NB4 (cell line): ENCODE measurements at places on chromosomes 3 and 15.

DNA sequence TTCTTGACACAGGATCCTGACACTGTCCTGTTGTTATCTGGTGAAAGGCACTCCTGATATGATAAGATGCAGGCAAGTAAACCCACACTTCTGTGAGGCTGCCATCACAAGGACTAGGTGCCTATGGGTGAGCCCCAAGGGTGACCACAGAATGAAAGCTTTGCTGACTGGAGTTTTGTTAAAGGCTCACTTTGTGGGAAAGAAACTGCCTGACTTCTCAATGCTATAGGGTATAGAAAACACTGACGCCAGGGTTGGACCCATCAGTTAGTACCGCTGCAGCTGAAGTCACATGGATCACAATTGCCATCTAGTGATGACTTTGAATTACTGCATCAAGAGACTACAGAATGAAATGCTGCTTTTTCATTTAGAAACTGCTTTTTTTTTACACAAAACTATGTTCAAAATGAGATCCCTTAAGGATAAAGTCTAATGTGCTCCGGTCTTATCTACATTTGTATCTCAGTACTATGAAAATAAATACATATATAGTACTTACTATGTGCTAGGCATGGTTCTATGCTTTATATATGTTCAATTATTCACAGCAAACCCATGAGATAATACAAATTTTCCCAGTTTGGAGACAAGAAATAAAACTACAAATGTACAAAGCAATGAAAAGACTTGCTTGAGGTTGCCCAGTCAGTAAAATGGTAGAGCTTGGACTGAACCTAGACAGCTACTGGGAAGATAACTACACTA, 64.2 kb upstream of the CMSS1 start:
- peak; percentile 66 for DNase-seq

DNA sequence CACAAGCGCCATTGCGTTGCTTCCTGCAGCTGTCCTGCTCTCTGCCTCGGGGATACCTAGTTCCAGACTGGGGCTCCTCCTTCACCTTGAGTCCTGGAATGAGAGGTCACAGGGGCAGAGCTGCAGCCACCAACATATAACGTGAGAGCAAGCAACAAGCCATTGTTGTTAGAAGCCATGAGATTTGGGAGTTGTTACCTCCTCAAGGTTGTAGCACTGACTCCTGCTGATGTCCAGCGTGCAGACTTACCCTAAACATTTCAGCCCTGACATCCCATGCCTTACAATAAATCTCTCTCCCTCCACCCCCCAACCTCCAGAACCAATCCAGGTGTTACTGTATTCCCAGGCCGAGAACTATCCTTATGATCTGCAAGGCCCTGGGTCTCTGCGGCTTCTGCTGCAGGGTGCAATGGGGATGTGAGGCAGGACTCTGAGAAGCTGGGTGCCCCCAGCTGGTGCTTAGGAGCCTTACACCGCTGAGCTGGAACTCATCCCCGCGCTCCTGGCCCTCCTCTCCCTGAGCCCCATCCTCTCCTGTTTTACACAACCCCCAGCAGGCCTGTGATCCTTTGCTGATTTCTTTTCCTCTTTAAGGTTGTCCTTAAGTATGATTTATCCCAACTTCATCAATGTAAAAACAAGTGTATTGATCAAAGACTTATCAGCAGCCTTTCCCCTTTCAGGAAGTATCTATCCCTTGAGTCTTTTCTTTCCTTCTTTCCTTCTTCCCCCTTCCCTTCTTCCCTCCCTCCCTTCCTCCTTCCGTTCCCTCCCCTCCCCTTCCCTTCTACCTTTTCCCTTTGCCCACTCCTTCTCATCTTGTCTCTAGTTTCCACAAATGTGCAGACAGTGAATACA, 84.2 kb upstream of the ABHD2 start:
- DNase-seq = peak; percentile 53

DNA sequence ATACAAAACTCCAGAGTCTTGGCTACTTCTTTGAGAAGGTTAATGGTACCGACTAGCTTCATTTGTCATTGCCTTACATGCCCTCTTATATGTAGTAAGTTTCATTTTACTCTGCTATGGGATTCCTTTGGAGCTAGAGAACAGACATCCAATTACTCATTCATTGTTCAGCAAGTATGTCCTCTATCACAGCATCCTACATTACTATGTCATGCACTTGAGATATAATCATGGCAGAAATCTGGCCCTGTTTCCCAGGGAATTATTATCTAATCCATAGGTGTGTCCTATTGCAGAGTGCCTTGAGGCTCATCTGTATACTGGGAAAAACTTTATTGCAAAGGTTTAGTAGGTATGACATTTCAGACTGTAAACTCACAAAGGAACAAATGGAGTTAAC, 333.1 kb upstream of the NECTIN3 start:
- no peak for DNase-seq

- DNase-seq = no peak
Measured at GRCh38 chr15:97981058-97981457, 20.6 kb downstream of the ARRDC4 start.

- DNase-seq = no peak
Measured at GRCh38 chr3:57128826-57129667, 36.1 kb downstream of the IL17RD start.

DNA sequence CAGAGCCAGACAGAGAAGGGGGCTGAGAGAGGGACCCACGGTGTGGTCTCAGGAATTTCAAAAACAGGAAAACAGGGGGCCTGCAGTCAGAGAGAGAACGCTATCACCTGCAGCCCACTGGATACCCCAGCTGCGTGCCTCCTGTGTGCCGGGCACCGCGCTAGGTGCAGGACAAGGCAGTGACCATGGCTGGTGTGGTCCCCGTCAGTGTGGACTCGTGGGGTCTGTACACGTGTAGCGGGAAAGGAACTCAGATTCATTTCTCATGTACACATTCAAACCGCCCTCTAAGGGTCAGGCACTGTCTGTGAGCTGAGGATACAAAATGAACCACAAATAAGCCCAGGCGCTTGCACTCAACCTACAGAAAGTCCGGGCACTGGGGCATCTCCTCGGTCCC, 20.9 kb downstream of the SSUH2 start:
- no peak for DNase-seq

DNA sequence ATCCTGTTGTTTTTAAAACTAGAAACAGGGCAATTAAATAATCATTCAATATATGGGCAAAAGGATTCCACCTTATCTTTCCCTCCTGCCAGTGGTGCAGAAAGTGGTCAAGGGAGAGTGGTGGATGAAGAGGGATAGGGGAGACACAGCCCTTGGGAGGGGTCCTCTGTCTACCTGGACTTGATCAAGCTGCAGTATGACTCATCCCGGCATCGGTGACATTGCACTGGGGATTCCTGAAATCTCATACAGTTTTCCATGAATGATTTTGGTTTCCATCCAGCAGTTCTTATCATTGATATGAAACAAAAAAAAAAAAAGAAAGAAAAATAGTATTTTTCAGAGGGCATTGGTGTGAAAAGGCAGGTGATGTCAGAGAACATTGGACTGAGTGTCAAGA, 62.9 kb downstream of the CMTM8 start:
- DNase-seq = no peak

- no peak for DNase-seq
Measured at GRCh38 chr15:70127770-70128413, 30.2 kb upstream of the TLE3 start.

GRCh38 chr15:92326236-92326635, 67.4 kb upstream of the ST8SIA2 start:
- DNase-seq = peak; percentile 5
